ENCODE measurements at places on chromosomes 1 and 21.

DNA sequence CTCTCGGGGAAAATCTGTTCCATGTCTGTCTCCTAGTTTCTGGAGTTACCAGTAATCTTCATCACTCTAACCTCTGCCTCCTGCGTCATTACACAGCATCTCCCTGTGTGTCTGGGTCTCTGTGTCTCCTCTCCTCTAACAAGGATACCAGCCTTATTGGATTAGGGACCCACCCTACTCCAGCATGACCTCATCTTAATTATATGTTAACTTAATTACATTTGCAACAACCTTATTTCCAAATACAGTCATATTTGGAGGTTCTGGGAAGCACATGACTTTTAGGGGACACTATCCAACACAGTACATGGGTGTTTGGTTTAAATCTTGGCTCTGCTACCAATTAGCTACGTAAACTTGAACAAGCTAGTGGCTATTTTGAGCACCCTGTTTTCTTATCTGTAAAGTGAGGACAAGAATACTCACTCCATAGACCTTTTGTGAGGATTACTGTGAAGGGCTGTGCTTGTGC lies 83.9 kb upstream of the SGIP1 start:
- no peak for DNase-seq

- DNase-seq, result no peak
These were observed 876 bp downstream of the LRRC7 start for GRCh38 chr1:69568421-69569174.

DNA sequence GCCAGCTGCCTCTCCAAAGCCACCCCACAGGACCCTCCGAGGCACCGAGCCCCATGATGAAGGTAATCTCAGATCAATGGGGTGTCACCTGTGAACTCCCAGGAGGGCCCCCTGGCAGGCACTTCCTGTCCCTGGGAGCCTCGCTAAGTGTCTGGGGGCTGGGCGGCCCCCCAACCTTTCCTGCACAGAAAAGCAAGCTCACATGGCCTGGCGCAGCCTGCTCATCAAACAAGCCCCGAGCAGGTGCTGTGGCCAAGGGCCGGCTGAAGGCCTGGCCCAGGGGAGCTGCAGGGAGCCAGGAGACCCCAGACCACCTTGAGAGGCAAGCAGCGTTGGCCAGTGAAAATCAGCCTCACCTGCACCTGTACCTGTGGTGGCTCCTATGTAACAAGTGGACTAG lies 2.9 kb downstream of the RIPK4 start:
- DNase-seq, result no peak

DNA sequence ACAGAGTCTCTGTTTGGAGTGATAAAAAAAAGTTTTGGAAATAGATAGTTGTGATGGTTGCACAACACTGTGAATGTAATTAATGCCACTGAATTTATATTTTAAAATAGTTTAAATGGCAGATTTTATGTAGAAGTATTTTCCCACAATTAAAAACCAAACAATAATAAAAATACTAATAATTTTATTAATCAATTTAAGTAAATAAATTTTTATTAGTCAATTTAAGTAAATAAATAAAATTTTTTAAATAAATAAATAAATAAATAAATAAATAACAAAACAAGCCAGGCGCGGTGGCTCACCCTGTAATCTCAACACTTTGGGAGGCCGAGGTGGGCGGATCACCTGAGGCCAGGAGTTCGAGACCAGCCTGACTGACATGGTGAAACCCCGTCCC lies 4.9 kb upstream of the KDF1 start:
- no peak for DNase-seq

GRCh38 chr21:36981977-36982700 lies 15.7 kb upstream of the HLCS start:
- no peak for DNase-seq

DNA sequence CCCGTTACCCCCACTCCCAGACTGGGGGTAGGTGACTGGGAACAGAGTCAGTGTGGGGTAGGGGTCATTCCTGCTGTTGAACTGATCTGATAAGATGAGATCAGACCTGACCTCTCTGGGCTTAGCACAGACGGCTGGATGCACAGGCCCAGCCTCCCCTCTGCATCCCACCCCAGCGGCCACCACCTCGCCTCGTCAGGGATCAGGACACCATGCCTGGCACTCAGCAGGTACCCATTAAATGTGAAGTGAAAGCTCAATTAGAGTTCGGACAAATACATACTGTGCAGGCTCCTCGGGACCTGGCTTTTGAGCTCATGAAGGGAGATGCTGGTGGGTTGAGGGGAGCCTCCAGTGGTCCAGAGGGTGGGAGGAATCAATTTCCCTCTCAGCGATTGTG lies 15.7 kb downstream of the SOX13 start:
- no peak for DNase-seq

DNA sequence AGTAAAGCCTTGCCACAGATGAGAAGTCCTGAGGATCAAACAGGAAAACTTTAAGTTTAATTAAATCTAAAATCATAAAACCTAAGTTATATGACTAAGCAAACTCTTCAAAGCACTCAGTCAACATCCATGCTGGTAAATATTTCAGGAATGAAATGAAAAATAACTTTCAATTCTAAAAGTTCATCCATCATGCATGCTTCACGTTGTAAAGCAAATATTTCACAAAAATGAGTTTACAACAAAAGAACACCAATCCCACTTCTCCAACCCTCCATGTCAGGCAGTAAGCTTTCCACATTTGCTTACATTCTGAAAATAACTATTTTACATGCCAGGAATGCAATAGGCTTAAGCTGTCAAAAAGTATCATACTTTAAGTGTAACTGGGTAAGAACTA lies 16.8 kb downstream of the APP start:
- DNase-seq, result no peak

GRCh38 chr1:179369751-179370341 lies 4.1 kb downstream of the AXDND1 start:
- peak; percentile 38 for DNase-seq

DNA sequence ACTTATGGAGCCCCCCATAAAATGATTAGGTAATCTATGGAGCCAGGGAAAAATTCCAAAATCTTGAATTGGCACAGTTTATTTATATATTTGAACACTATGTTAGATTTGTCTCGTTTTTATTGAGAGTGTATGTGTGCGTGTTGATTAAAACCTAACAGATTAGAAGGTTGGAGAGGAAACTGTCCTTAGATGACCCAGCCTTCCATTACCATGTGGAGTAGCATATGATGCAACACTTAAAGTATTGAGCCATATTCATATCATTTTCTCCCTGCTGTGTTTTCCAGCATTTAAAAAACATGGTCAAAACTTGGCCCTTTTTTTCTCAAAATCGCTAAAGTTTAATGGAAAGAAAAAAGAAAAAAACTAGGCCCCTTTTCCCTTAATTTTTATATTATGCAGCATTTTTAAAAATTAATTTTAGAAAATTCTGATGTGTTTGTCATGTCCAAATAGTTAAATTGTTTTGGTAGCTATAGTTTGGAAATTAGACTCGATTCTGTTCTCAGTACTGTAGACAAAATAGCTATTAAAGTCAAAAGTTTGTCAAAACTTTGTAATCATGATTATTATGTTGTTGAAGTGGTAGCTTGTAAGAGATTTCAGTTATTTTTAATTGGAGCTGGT lies 2.3 kb downstream of the LRRC8D start:
- no peak for DNase-seq
